Large intestine (tissue), 12 donors: ENCODE measurements at places on chromosomes 5 and 9. TPM values are rescaled to one million over a fixed set of nuclear protein-coding genes. Genes with fewer than 3 reads are reported as not detected.

DNA sequence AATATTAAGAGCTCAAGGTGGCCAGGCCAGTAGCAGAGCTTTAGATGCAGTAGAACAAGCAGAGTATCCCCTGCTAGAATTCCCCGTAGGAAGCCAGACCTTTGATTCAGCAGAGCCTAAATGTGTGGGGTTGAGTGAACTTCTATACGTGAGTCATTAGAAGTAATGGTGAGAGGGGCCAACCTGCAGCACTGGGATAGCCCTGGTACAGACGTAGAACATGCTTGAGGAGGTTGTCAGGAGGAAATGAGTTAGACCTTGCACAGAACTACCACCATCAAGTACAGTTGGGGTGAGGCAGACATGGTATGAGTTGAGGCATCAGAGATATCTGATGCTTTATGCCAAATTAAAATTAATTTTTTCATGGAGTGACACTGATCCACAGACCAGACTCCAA is 42.0 kb downstream of the PDCD1LG2 start:
- DNase-seq, result no peak

DNA sequence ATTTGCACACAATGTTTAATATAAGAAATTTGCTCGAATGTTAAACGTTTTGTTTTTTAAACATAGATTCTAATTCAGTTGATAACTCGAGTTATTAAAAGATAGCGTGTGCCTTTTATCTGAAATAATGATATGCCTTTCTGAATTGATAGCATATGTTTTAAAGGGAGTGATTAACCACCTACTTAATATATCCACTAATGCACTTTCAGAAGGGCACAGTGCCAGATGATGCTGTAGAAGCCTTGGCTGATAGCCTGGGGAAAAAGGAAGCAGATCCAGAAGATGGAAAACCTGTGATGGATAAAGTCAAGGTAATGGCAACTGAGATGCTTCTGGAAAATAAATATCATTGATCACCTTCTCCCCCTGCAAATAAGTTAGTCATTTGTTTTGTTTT is 53.9 kb downstream of the ERAP1 start:
- no peak for DNase-seq

FBP2 gene
- 0.25 TPM for polyA plus RNA-seq

DNA sequence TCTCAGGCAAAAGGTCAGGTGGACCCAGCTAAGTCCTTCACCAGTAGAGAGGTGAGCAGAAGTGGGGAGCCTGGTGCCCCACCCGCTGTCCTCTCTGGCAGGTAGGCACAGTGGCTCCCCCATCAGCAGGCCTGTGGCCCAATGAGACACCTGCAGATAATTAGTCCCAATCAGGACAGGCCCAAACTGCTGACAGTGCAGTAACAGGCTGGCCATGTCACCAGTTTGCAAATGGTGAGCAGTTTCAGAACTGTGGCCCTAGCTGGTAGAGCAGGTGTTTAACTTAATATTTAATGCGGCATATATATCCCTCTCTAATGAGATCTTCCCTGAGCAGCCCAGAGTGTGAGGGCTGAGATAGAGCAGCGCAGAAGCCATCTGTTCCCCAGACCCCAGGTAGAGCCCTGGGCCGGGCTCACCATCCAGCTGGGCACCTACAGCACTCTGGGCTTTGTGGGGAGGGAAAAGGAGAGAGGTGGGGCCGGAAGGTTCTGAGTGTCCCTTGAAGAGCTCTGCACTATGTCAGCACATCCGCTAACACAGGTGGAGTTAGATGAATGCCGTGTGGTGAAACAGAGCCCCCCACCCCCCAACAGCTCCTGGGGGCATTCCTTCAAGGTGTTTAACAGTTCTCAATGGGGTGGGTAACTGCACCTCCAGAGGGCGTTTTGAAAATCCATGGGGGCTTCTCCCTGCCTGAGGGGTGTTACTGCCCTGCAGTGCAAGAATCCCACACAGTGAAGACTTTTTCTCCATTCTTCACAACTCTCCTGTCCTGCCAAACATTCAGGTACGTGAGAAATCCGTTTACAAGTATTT is 120.5 kb downstream of the PAX5 start:
- DNase-seq, result no peak

EFCAB9 gene
- not detected for polyA plus RNA-seq

DNA sequence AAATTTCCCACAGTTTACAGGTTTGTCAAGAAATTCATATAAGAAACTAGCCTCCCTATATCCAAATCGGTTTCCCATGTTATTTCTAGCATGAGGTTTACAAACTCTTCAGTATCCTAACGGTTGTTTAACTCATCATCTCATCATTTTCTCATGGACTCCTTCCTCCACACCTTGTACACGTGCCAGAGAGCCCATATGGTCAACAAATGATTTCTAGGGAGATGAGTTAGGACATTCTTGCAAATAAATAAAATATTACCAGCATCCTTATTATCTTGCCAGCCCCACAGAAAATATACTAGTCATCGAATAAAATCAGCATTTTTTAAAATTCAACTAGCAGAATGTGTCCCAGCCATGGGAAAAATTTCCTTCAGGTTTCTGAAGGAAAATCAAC is 285.2 kb downstream of the EBF1 start:
- DNase-seq, result no peak

HMHB1 gene
- not detected for polyA plus RNA-seq

MCIDAS gene
- polyA plus RNA-seq, result not detected

DNA sequence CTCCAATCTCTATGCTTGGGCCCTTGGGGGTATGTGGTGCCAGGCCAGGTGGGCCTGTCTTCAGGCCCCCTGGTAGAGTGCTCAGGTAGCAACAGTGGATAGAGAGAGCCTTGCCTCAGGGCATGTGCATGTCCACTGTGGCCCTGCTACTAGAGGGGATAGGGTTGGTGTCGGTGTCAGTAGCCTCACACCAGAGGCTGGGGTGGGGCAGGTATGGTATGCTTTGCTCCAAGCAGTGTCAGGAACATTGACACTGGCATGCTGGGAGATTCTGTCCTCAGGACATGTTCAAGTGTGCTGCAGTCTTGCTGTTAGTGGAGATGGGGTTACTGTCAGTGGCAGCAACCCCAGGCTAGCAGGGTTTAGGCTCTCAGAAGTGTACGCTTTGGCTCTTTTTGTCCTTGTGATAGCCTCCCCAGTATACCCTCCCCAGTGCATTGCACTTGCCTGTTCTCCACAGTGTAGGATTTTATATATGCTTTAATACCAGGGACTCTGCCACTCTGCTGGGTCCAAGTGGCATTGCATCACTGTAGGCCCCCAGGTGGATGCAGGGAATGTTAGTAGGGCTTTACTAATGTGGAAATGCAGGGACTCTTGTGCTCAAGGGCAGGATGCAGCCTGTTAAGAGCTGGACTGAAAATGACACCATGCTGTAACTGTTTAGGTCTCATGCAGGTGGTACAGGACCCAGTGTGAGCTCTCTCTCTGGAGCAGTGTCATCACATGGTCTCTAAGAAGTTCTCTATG is 21.6 kb downstream of the RIC1 start:
- DNase-seq, result no peak

GRCh38 chr5:74054641-74055421 is 428.8 kb downstream of the ARHGEF28 start:
- DNase-seq, result no peak

DNA sequence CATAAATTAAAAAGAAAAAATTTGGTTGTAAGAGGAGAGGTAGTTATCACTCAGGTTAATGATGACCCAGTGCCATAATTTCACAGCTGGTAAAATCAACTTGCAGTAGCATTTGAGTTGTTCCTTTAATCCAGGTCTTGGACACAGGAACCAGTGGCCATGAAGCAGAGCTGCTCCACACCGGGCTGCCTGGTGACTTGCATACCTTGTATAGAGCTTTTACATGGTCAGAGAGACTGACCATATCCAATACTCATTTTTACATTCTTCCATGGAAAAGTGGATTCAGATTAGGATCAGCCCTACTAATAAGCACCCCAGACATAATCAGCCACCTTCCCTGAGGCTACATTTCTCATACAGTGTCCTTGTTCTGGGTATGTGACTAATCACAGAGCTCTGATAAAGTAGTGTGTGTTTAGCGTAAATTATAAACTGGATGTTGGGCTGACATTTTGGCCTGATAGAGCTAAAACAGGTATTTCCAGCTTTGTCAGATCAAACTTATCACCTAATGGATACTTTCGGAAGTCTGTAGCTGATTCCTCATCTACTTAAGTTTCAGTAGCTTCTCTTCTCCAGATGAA is 77.0 kb upstream of the ZSWIM6 start:
- no peak for DNase-seq

ANKRD34B gene
- polyA plus RNA-seq, result not detected

GRCh38 chr5:27130587-27130986 is 92.2 kb upstream of the CDH9 start:
- DNase-seq, result no peak

- DNase-seq, result no peak
These were observed 999 bp upstream of the DRD1 start for GRCh38 chr5:175444905-175445456.

SPINK7 gene
- polyA plus RNA-seq, result 0.06 TPM

NSA2 gene
- polyA plus RNA-seq, result 189 TPM

DNA sequence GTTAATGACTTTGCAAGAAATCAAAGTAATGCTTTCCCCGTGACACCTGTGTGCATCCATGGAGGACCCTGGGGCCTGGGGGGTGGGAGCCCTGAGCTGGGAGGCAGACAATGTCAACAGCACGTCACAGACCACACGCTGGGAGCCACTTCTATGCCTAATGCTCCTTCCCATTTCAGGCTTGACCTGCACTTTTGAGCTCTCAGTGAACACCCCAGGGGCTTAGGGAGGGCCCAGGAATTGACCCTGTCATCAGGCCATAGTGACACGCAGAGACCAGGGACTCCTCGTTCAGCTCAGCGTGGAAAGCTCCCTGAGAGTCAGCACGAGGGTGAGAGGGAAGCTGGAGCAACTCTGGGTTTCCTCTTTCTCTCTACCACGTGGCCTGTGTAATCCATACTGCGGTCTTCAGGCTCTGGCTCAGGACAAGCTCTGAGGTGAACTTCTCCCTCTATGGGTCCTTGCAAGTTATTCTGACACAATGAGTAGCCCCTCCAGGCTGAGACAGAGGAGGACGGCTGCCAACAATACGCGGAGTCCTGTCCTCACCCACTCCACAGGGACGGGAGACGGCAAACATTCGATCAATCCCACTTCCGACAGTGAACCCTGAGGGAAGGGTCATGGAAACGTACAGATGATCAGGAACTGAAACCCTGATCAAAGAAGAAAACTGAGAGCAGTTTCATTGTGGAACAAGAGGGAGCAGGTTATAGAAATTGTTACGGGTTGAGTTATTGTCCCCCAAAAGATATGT is 130.8 kb upstream of the IRX4 start:
- no peak for DNase-seq

CAMK2A gene
- 1.1 TPM for polyA plus RNA-seq

DNA sequence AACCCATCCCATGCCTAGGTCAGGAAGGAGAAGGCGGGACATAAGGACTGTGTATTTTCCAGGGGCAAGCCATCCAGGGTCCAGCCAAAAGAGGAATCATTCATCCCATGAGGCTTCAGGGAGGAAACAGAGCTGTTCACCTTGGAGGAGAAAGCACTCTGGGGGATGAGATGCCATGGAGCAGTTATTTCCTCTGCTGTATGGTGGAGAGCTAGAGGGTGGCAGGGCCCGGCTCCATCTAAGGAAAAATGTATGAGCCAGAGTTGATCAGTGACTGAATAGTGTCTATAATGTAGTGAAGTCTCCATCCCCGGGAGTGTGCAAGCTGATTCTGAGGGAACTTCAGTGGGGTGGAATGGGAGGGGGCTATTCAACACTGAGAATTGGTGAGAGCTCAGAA is 8.0 kb downstream of the ENHO start:
- DNase-seq, result no peak

- no peak for DNase-seq
These were observed 365.1 kb downstream of the ENC1 start for GRCh38 chr5:74275171-74275992.

- no peak for DNase-seq
These were observed 27.0 kb upstream of the ZNF354B start for GRCh38 chr5:178832618-178833201.

MYMK gene
- polyA plus RNA-seq, result 0.13 TPM

DNA sequence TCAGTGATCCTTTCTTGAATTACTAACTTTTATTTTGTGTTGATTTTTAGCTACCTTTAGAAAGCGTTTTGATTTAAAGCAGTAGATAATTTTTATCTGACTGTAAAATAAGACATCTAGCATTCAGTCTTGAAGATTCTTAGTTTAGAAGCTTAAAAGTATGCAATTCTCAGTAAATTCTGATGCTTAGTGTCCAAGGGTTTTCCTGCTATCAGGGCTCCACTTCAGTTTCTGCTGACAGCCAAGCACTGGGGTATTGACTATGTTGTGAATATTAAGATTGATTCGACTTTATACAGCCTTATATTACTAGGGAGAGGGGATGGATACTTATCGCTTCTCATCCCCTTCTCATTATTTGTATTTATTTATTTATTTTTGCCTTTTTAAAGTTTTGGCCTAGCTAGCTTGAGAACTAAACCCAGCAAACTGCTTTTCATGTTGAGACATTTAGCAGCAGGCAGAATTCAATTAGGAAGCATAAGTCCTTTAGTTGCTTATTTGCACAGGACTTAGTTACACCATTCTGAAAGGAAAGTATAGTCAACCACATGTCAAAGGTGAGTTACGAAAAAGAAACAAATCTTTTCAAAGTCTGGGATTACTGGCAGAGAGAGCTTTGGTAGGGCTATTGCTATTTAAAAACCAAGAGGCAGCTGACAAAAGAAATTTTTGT is 2.9 kb downstream of the PBX3 start:
- DNase-seq, result no peak

GRCh38 chr9:91933556-91934352 is 16.3 kb downstream of the ROR2 start:
- DNase-seq, result no peak

DNA sequence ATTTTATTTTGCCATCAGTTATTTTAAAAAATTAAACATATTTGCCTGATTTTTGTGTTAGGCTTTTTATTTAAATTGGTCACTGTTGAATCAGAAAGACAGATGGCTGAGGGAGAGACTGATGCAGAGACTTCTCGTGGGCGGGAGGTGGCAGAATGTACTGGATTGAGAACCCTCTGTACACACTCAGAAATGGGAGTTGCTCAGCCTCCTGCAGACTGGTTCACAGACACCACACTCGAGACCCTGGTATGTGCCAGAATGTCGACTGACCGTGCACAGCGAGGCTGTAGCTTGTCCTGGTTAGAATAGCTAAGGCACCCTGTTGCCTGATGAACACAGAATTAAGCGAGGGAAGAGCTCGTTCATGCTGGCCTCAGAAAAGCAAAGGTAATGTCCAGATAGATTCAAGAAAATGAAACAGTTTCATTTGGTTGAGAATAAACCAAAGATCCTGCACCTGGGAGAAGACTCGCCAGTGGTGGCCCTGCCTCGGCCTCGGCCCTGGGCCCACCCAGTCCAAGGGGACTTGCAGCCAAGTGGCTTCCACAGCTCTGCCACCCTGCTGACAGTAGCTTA is 71.3 kb upstream of the OTULINL start:
- DNase-seq, result no peak

AQP3 gene
- 103 TPM for polyA plus RNA-seq

DNA sequence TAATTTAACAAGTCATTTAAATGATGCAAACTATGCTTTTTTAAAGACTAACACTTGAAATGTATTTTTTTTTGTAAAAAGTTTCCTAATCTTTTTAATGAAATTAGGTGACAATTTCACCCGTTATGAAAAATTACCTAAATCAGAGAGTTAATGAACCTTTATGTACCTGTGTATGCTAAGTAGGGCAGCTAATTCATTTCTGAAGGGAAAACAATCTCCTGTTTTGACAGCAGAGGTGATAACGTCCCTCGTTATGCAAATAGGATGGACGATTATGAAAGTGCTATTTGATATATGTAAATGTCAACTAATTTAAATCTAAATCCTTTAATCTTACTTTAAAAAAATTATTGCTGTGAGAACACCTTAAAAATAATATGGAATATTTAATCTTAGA is 58.8 kb downstream of the MEF2C start:
- no peak for DNase-seq

- no peak for DNase-seq
These were observed 12.1 kb upstream of the TNFAIP8 start for GRCh38 chr5:119343766-119344165.

ALDH1A1 gene
- 181 TPM for polyA plus RNA-seq
